ENCODE measurements at places on chromosomes 5 and 9.

GRCh38 chr5:179267671-179268083, 77.6 kb downstream of the ADAMTS2 start:
- H3K27me3 ChIP-seq = no peaks in the 10 kb centered on the region
- no peak for DNase-seq
- peaks cover 23% of the 10 kb centered on the region for H3K4me1 ChIP-seq
- H3K27ac ChIP-seq = no peak overlapping the region
- H3K4me3 ChIP-seq = no peak overlapping the region

- no peak overlapping the region for H3K4me3 ChIP-seq
- no peaks in the 10 kb centered on the region for H3K36me3 ChIP-seq
- H3K27ac ChIP-seq = no peak overlapping the region
- DNase-seq = no peak
- no peaks in the 10 kb centered on the region for H3K27me3 ChIP-seq
- no peaks in the 10 kb centered on the region for H3K4me1 ChIP-seq
Observed at GRCh38 chr9:123465304-123465703, 109.3 kb downstream of the CRB2 start.

DNA sequence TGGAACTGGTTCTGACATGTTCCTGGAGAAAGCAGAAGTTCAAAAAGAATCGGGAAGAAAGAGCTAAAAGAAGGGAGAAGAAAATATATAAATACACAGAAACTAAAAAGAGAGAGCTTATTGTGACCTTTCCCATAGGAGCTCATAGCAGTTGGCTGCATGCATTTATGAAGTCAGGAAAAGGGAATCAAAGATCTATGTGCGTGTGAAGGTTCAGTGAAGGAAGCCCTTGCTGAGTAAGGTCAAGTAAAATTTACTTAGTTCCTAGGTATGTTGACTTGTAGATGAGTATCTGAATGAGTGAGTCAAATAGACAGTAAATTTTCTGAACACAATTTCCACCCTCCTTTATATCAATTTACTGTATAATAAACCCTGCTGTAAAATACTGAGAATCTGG, 632.5 kb downstream of the SLCO4C1 start:
- no peak overlapping the region for H3K4me3 ChIP-seq
- no peaks in the 10 kb centered on the region for H3K4me1 ChIP-seq
- H3K36me3 ChIP-seq = no peaks in the 10 kb centered on the region

- DNase-seq = no peak
- no peaks in the 10 kb centered on the region for H3K4me1 ChIP-seq
- H3K4me3 ChIP-seq = no peak overlapping the region
- no peak overlapping the region for H3K27ac ChIP-seq
Observed at GRCh38 chr9:82498541-82499317, 510.2 kb downstream of the SPATA31D1 start.

DNA sequence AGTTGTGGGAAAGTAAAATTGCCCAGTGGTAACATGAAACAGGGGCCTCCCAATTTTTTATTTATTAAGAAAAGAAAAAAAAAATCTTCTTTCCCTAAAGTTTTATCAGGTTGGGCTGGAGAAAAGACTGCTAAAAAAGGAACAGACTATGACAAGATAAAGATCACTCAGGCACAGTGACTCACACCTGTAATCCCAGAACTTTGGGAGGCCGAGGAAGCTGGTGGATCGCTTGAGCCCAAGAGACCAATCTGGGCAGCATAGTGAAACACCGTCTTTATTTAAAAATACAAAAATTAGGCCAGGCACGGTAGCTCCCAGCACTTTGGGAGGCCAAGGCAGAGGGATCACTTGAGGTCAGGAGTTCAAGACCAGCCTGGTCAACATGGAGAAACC, 312.5 kb downstream of the CETN3 start:
- H3K4me3 ChIP-seq = no peak overlapping the region
- peaks cover 19% of the 10 kb centered on the region for H3K4me1 ChIP-seq
- no peak for DNase-seq
- H3K36me3 ChIP-seq = no peaks in the 10 kb centered on the region
- no peaks in the 10 kb centered on the region for H3K27me3 ChIP-seq

- no peaks in the 10 kb centered on the region for H3K27me3 ChIP-seq
- no peaks in the 10 kb centered on the region for H3K36me3 ChIP-seq
- DNase-seq = no peak
- H3K27ac ChIP-seq = no peak overlapping the region
- H3K4me3 ChIP-seq = no peak overlapping the region
Observed at GRCh38 chr5:121819682-121820261, 31.9 kb upstream of the FTMT start.

DNA sequence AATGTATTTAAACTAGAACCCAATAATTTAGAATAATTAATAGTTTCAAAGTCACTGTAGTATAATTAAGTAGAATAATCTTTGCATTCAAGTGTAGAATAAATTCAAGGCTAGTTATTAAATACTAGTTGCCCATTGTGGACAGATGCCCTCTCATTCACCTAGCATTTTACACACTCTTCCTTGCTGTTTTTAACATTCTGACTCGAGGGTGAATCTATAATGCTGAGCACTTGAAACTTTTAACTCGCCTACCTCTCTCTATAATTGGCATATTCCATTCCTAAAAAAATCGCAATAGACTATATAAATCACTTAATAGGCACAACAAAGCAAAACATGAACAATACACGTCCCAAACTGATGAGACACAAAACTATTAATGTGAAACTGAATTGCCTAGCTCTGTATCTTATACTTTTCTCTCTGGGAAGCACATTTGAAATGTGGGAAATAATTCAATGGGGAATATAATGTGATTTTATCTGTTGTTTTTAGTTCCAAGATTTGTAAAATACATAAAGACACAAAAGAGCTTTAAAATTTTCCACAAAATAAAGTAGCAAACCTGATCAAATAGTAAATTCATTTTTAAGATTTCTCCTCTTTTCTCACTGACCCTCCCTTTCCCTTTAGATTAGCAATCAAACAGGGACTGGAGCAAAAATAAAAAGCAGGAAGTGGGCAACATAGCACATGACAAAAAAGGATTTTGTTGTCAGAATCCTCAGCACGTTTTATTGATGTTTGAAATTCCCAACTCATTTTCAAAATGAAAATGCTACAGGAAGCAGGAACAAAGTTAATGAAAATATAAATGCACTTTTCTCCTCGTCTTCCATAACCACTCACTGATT, 295.6 kb downstream of the PDE4D start:
- DNase-seq = no peak
- H3K27me3 ChIP-seq = no peaks in the 10 kb centered on the region
- no peaks in the 10 kb centered on the region for H3K36me3 ChIP-seq
- peaks cover 4% of the 10 kb centered on the region for H3K4me1 ChIP-seq

Data from astrocyte (in vitro differentiated cells and primary cell).